Stimulated activated CD8-positive, alpha-beta memory T cell treated with anti-CD3 and anti-CD28 coated beads, Interleukin-7, amount 100 ng/mL, for 48 hours (primary cell): ENCODE measurements at places on chromosomes 11 and 22.

GRCh38 chr22:45885171-45885840, 91.7 kb downstream of the WNT7B start:
- no peak for DNase-seq

- no peak for DNase-seq
Observed at GRCh38 chr11:12430954-12431595, 53.7 kb downstream of the PARVA start.

GRCh38 chr22:23149743-23150238, 4.5 kb downstream of the RAB36 start:
- DNase-seq: no peak

DNA sequence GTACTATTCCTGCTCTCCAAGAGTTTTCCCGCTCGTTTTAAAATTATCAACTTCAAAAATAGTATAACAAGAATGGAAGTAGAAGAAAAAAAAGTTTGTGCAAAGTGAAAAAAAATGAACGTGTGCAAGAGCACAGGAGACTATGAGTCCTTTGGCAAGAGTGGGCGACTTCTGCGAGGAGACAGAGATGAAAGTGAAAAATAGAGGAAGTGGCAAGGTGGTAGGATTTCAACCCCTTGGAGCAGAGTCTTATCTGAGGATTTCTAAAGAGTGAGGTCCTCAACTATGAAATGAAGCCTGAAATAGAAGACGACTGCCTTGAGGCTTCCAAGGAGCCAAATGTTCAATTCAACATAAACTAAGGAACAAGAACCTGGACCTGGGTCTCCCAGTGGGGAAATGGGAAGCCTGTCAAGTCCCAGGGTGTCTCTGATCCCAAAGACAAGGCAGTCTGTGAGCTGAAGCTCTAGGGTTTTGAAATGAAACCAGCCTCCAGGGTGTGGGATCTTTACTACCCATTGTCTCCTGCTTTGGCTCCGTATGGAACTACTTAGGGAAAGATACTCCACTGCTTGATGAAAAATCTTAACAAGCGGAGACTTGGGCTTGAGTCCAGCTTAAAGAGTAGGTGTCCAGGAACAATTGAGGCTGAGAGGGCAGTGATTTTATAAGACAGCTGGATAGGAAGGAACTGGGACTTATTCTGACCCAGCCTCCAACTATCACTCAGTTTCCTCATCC, 4.8 kb downstream of the P4HA3 start:
- no peak for DNase-seq

- DNase-seq: no peak
Observed at GRCh38 chr11:82043316-82043715, 690.3 kb downstream of the FAM181B start.

- DNase-seq: no peak
Observed at GRCh38 chr11:64056213-64056785, 20.6 kb downstream of the FLRT1 start.

DNA sequence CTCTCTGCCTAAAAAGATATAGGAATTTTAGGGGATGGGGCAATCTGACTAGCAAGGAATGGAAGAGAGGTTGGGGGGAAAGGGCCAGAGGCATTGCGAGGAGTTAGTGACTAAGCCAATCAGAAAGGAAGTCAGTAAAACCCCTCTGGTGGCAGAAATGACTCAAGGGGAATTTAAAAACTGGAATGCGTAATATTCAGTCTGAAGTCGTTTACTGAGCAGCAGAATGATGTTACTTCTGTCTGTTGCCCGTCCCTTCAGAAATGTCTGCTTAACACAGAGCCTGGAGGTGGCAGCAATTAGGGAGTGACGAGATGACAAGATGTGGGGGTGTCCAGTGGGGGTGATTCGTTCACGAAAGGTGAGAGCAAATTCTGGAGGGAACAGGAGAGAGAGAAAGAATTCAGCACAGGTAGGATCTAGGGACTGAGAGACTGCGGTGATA, 107.7 kb upstream of the CLMP start:
- peak; percentile 12 for DNase-seq

DNA sequence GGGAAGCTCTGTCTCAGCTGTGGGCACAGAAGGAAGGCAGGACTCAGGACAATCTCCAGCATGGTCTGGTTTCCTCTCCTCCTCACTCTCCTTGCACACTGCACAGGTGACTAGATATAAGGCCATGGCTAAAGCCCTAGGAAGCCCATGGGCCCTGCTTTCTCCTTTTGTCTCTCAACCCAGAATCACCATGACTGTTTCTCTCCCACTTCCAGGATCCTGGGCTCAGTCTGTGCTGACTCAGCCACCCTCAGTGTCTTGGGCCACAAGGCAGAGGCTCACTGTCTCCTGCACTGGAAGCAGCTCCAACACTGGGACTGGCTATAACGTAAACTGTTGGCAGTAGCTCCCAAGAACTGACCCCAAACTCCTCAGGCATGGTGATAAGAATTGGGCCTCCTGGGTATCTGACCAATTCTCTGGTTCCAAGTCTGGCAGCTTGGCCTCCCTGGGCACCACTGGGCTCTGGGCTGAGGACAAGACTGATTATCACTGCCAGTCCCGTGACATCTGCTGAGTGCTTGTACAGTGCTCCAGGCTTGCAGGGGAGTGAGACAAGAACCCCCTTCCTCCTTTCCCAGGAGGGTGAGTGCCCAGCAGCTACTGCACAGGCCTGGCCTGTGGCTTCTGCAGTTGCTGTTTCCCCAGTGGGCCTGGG, 104.0 kb upstream of the TOP3B start:
- DNase-seq: no peak

DNA sequence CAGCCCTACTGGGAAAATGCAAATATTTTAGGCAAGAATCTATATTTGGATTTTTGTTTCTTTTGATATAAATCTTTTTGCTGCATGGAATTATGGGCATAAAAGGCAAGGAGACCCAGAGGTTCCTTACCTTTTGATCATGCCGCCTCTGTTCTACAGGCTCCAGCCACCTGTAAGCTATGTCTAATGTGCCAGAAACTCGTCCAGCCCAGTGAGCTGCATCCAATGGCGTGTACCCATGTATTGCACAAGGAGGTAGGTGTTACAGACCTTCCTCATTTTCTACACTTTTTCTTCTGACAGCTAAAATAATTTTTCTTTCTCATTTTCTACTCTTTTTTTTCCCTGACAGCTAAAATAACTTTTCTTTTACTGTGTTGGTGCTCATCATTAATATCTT, 8.2 kb upstream of the BACE1-AS start:
- DNase-seq: no peak

GRCh38 chr11:132853886-132854285, 678.4 kb downstream of the OPCML start:
- no peak for DNase-seq

DNA sequence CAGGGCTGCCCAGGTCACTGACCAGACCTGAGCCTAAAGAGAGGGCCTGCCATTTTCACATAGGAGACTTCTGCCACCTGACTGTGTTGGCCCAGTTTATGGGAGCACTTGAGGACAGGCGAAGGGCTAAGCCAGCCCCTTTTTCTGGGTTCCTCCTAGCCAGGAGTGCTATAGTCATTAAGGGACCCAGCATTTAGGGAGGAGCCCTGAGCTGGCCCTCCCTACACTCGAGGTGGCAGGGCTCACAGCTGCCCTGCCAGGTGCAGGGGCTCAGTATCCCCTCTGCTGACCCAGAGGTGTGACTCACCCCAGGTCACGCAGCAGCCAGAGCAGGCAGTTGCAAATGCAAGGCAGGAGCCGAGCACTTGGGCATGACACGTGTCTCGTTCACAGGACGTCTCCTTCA, 86.3 kb upstream of the CRYBB3 start:
- no peak for DNase-seq

- no peak for DNase-seq
Observed at GRCh38 chr22:22034469-22035132, 52.0 kb upstream of the TOP3B start.
